ENCODE measurements at places on chromosomes 1 and 21.
A peak's percentile ranks its signal among the peaks of the same experiment; 100 is the strongest.

DNA sequence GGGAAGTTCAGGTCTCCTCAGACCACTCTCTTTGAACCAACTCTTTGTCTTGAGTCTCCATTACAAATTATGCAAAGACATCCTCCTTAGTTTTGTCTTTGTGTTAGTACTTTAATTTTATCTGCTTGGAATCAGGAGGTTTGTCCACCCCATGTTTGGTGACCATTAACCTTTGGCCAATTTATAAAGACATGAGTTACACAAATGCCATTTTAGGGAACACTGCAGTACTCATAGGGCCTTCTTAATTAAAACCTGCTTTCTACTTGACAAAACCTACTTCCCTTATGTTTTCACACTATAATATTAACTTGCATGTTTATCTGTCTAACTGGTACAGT is 7.9 kb upstream of the CDC73 start:
- no peak for DNase-seq

- no peak for DNase-seq
Measured at GRCh38 chr1:82894635-82895034, 1093.9 kb downstream of the ADGRL2 start.

- DNase-seq = no peak
Measured at GRCh38 chr21:22063140-22063539, 1064.9 kb downstream of the NCAM2 start.

DNA sequence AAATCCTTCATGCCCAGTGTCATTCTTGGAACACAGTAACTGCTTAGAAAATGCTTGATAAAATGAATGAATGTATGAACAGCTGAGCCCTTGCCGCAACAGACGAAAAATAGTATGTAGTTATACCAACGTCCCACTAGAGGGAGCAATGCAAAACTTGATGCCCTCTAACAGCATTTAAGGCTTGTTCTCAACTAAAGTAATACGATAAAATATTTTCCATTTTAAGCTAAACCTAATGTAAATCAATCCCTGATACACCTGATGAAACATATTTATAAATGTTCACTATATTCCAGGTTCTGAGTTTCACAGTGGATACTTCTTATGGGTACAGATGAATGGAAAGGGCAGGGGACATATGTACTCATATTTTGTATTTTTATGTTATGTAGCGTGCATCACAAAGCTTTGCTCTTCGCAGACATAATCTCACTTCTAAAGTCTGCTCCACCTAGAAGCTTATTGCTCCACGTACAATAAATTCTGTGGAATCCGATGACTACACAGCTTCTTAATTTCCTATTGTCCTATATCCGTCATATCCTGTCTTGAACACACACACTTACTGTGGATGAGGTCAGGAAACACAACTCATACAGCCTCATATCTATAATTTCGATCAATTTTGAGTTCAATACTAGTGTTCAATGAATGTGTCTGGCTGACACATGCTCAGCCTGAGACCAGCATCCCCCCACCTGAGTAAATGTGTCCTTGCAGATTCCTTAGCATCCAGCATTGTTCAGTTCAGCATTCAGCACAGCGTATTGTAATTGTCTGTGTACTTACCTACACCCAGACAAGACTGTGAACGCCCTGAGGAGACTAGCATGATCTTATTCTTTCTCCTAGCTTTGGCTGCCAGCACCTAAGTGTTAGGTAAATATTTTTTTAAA is 4.4 kb upstream of the UTP25 start:
- no peak for DNase-seq

GRCh38 chr21:44576025-44576420 is 2.5 kb downstream of the KRTAP10-4 start:
- no peak for DNase-seq

- no peak for DNase-seq
Measured at GRCh38 chr1:29939079-29939478, 702.8 kb downstream of the PTPRU start.

DNA sequence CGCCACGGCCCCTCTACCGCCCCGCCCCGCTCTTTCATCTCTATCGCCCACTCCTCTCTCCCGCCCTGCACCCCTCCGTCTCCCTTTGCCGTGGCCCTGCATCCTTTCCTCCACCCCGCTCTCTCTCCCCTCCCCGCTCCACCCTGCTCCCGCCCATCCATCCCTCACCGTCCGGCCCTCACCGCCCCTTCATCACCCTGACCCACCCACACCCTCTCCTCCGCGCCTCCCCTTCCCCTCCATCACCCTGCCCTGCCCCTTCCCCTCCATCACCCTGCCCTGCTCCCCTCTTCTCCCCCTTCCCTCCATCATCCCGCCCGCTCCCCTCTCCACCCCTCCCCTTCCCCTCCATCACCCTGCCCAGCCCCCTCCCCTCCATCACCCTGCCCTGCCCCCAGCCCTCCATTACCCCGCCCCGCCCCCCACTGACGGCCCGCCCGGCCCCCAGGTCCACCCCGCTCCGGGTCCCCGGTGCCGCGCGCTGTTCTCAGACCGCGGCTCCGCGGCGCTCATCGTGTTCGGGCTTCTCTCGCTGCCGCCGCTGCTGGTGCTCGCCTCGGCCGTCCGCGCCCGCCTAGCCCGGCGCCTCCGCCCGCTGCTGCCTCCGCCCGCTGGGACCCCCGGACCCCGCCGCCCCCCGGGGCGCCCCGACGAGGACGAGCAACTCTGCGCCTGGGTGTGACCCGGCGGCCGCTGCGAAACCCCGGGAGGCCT is 6.2 kb upstream of the ANKRD65 start:
- no peak for DNase-seq

- no peak for DNase-seq
Measured at GRCh38 chr1:116821763-116822162, 67.5 kb downstream of the CD2 start.

DNA sequence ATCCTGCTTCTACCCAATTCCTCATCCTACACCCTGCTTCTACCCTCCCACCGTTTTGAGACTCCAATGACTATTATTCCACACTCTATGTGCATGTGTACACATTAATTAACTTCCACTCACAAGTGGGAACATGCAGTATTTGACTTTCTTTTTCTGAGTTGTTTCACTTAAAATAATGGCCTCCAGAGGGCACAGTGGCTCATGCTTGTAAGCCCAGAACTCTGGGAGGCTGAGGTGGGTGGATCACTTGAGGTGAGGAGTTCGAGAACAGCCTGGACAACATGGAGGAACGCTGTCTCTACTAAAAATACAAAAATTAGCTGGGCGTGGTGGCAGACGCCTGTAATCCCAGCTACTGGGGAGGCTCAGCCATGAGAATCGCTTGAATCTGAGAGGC is 464.8 kb downstream of the PTBP2 start:
- DNase-seq = no peak

- peak; percentile 76 for DNase-seq
Measured at GRCh38 chr21:43865540-43866259, 677 bp downstream of the AGPAT3 start.

DNA sequence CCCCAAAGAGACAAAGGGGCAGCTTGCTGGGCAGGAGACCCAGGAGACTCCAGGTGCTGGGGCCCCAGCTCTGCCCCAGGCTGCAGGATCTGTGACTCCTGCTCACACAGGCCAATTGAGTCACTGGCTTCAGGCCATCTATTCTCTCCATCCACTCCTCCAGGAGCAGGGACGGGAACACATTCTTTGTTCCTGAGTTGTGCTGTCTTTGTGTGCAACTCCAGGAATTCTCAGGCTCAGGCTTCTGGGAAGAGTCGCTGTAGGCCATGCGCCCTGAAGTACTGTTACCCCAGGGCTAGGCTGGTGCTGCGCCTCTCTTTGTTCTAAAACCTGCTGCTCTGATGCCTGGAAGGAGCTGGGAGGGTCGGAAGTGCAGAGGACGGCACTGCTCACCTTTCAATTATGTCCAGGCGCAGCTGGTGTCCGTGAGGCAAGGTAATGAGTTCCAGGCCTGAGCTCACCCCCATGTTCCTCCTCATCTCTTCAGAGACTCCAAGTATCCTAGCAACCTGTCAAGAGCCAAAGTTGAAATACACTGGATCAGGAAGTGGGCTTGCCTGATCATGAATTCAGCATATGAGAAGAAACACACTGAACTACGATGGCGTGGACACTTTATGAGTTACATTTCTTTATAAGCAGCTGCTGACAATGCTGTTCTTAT is 105.9 kb downstream of the BCAR3 start:
- DNase-seq = no peak

DNA sequence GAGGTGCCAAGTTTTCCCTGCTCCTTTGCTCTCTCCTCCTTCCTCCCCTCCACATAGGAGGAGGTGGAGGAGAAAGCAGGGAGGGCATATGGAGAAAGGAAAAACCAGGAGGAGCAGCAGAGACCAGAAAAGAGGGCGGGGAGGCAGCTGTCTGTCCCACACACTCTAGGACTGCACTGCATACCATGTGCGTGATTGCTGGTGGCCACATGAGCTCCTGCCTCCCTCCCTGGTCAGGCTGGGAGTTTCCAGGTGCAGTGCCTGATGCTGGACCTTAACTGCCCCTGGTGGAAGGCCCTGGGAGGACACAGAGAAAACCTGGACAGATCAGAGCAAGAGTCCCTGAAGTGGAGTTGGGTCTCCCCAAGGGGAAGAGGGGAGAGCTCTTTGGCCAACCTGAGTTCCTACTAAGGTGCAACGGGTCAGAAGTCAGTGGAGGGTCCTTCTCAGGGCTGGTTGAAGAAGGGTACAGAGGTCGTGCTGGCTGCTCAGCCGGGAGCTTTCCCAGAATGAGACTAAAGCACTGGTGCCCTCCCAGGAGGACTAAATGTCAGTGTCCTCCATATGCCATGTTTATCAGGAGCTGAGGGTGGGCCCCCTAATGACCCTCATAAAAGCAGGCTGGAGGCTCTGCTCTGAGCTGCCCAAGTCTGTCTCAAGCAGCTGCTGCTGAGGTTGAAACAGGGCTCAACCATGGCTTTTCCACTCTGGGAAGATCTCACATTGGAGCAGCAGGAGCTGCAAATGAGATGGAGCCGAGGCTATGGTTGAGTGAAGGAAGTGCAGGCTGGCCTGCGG is 3.5 kb upstream of the LGR6 start:
- no peak for DNase-seq

GRCh38 chr1:95010158-95010557 is 62.6 kb downstream of the ALG14 start:
- no peak for DNase-seq

DNA sequence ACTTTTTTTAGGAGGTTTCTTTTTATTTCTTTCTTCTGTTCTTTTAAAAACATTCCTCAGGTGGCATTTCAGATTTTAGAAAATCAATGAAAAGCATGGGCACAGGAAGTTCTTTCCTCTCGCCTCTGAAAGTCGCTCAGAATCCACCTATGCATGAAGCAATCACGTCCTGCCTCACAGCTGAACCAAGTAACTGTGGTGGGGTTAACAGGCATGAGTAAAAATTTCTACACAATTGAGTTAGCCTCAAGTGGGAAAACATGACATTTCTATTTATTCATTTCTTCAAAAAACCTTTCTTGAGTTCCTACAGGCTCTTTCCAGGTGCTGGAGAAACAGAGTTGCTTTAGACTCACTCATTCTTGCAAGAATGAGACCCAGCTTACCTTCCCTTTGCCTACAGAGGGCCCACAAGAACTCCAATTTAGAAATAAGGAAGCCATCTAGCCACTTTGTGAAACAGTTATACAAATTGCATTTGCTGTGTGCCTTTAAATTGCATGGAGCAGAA is 508.9 kb upstream of the PKN2 start:
- no peak for DNase-seq

DNA sequence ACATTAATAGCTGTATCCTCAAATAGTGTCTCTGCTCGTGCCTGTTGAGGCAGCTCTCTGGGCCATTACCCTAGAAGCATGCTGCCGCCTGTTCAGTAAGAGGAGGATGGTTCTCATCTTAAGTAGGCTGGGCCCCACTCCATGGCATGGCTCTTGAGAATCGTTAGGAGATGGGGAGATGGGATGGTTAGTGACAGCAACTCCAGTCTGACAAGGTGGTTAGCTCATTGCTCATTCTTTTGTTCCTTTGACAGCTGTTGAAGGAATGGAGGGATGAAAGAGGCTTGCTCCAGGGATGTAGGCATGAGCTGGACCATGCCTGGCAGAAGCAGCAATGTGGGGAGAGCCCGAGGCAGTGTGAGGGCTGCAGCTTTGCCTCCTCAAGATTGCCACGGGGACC is 68.2 kb downstream of the MAP10 start:
- no peak for DNase-seq

DNA sequence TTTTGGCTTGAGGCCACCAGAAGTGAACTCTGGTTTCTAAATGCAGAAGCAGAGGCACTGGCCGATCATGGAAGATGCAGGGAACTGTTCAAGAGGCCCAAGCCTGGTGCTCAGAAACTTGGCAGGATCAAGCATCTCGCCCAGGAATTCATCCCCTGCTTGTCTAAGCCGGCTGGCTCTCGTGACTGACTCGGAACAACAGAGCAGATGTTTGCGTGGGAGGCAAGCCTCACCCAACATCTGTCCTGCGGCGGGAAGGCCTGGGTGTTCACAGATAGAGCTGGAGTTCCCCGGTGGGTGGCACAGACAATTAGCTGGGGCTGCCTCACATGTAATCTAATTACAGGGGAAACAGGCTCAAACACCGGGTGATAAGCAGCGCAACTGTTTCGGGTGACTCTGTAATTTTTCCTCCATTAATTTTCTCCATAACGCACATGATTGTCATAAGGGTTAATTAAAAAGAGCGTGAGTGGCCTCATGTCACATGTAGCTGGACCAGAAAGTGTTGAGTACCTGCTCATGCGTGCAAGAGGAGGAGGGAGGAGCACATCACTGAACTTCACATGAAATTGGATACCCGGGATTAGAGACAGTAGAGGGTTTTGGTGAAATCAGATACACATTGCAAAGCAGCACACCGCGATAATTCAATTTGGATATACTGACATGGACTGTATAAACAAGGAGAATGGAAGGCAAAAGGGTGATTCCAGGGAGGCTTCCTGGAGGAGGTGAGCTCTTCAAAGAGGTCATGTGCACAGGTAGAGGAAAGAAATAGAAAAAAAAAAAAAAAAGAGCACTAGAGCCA is 180.0 kb downstream of the ETS2 start:
- DNase-seq = peak; percentile 41

DNA sequence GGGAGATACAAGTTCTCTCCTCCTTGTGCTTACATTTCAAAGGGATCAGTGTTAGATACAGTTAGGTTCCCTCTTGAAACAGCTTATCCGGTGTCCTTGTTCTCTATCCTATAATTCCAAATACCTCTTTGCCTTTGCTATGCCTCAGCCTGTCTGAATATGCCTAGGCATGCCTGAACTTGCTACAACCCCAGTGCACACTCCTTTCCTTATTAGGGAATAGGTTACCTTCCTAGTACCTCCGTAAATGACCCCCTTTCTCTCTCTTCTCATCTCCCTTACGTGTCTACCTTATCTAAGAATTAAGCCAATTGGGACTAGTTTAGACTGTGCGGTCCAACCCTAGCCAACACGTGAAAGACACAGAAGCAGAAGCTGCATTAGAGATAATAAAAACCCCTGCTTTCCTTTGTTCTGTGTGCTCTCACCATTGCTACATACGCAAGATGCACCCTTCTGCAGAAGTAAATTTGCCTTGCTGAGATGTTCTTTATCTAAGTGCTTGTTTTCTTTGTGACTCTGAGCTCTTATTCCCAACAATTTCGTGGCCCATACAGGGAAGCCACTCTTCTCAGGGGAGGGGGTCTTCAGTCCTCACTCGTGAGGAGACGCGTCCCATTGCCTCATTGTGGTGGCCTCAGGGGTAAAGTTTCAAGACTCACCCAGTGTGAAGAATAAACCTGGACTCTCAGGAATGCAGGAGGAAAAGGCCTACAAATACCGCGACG is 802.1 kb downstream of the PLA2G4A start:
- DNase-seq = no peak

Data from right lobe of liver (tissue), 6 donors.